Glutamatergic neuron (in vitro differentiated cells): ENCODE measurements at places on chromosomes 16 and 17.

GRCh38 chr17:2084766-2085647 lies 30.1 kb downstream of the HIC1 start:
- DNase-seq: no peak

DNA sequence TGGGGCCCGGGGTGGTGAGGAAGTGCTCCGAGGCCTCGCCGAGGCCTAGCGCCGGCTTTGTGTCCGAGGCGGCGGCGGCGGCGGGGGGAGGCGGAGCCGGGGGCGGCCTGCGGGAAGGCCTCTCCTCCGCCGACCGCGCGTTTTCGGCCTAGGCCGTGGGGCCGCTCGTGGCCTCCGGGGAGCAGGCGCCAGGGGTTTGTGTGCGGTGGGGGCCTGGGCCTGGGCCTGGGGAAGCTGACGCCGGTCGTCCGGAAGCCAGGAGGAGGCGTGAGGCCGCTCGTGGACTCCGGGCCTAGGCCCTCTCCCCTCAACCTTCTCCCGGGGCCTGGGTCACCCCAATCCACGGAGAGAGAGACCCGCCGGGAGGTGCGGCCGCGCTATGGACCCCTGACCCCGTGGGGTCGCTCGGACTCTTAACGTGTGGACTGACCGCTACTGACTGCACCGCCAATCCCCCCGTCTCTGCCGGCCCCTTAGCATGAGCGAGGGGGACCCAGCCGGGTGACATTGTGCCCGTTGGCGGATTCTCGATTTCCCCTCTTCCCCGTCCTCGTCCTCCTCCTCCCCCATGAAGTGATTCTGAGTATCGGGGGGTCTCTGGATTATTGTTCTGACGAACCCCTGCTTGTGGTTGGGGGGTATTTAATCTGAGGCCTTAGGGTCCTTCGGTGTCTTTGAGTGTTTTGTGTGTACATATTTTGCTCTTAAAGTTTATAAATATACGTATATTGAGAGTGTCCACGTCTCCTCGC lies 660 bp downstream of the RBBP6 start:
- DNase-seq: peak; percentile 67

DNA sequence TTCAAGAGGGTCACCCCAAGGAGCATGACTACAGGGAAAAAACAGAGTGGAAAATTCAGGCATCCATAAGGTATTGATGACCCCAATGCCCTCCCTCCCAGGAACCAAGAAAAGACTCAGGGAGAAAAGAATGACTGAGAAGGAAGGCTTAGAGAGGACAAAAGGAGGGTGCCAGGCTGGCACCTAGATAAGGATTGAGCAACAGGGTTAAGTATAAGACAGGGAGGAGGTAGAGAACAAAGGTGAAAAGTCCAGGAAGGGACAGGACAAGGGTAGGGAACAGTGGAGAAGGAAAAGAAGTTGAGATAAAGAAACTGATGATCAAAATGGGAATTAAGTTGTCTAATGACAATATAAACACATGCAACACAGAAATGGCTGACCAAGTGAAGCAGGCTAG lies 2.5 kb downstream of the SLC35B1 start:
- no peak for DNase-seq

GRCh38 chr17:57872536-57872935 lies 22.7 kb upstream of the MRPS23 start:
- DNase-seq: no peak

DNA sequence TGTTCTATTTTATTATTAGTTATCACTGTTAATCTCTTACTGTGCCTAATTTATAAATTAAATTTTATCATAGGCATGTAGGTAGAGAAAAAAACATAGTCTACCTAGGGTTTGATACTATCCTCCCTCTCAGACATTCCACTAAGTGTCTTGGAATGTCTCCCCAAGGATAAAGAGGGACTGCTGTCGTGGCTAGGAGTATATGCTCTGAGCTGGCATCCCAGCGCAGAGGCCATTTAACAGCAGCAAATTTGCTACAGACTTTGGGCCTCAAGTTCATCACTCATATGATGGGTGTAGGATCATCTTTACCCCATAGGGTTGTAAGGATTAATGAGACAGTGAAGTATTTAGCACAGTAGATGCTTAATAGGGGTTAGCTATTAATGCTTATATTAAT lies 56.7 kb downstream of the ZFHX3 start:
- DNase-seq: no peak

DNA sequence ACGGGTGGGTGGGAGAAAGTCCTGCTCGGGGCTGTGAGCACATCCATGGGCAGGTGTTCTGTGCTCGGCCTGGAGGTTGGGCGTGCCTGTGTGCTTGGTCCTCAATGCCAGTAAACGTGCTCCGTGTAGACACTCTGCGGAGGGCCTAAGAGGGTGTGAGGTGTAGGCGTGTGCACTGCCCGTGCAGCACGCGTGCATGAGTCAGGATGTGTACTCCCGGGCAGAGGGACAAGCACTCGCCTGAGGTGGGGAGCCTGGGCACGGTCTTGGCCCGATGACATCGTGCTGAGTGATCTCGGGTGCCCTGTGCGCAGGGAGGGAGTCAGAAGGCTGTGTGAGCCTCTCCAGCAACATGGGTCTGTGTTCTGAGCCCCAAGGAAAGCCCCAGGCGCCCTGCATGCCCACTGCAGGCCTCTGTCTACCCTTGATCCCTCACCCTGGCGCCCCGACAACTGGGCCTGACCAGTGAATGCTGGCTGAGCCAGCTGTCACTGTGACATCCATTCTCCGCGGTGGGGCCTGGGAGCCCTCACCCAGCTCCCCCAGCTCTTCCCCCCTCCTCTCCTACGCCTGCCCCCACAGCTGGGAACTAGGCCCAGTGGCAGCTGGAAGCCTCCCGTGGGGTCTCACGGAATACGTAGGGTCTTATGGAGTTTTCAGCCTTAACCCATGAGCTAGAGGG lies 23.5 kb upstream of the NXPH3 start:
- no peak for DNase-seq

- DNase-seq: peak; percentile 52
These were observed 999 bp upstream of the FLYWCH2 start for GRCh38 chr16:2881783-2882649.

DNA sequence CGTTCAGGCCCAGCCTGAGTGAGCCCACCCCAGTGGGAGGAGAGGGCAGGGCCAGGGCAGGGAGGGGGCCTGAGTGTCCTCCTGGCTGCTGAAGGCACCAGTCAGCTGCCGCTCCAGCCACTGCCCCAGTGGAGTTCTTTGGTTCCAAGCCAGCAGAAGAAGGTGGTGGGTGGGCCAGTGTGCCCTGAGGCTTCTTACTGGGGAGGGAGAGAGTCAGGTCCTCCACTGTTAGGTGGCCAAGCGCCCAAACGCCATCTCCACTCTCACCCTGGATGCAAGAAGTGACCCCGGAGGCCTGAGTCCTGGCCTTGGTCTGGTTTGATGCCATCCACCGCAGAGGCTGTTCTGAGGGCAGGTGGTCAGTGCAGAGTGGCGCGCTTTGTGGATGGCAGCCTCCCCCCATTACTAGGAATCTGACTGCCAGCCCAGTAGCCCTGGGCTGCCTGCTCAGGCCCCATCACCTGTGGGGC lies 2.2 kb downstream of the RNF213 start:
- no peak for DNase-seq

GRCh38 chr16:67430977-67431774 lies at the start of gene HSD11B2:
Gene HSD11B2 (plus strand): TSS chr16:67431121. CDS start chr16:67431249, 128 bp downstream.
- DNase-seq: peak; percentile 70

- no peak for DNase-seq
These were observed 132.8 kb downstream of the SEC14L1 start for GRCh38 chr17:77273397-77274085.

DNA sequence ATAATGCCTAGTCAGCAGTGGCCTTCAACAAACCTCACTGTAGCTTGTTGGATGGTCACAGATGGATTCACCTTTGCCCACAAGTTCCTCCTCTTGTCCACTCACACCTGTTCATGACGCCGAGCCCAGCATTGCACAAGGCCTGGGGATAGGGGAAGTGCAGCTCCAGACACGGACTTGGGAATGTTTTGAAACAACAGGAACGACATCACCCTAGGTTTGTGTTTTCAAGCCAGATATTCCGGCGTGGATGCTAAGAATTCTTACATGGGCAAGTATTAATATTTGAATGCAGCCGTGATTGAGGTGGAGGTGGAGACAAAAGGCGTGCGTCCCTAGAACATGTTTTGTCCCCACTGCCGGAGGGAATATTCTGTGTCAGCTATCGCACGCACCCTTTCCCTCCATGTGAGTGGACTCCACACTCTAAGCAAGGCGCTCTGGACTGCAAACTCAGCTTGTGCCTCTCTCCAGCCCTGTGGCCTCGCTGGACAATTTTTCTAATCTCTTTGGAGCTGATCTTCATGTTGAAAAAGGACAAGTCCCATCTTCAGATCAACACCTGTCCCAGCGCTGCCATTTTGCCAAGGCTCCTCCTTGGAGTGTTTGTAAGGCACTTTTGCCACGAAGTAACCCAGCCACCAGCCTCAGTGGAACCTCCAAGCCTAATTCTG lies 2.0 kb upstream of the BANP start:
- DNase-seq: no peak

DNA sequence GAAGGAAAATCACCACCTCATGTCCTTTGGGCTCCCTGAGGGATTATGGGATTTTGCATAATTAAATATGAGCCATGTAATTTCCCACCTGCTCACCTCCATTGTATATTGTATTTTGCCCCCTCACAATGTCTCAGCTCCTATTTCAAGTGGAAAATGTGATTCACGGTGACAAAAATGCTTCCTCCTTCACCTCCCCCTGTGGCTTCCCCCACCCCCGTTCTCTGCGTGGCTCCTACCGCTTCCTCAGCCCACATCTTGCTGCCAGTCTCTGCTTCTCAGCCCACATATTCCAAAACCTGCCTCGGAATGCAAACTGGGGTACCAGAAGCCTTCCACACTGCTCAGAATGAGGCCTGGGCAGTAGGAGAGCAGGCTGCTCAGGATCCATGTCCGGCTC lies 394.5 kb upstream of the C16orf82 start:
- no peak for DNase-seq

DNA sequence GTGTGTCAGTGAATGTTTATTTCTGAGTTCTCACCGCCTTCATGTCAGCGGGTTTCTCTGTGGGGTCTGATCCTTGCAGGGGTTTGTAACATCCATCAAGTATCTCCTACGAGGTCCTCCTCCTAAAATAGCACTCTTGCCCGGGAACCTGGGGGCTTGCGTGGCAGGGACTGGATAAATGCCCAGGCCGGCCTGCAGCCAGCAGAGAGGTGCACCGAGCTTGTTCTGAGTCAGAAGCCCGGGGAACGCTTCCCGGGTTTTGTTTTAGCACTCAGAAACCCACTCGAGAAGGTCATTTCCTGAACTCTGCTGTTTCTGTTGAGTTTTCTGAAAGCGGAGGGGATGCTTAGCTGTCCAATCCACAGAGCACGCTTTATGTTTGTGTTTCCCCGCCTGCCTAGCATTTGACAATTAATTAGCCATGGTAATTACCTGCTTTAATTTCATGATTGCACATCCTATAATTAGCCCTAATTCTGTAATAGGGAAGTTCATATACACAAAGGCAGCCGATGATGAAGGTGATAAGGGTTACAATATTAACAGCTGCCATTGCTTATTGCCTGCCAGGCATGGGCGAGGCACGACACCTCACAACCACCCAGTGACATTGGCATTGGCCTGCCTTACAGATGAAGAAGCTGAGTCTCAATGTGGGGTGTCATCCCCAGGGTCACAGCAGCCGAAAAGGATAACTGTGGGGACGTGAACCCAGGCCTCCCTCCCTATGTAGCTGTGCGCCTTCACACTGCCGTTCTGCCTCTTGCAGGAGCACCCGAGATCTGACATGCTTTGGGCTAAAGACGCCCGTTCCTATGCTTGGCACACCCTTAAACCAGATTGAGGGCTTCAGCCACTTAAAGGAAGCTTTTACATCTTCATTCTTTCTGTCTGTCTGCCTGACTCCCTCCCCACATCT lies 333.1 kb downstream of the CPPED1 start:
- DNase-seq: no peak

DNA sequence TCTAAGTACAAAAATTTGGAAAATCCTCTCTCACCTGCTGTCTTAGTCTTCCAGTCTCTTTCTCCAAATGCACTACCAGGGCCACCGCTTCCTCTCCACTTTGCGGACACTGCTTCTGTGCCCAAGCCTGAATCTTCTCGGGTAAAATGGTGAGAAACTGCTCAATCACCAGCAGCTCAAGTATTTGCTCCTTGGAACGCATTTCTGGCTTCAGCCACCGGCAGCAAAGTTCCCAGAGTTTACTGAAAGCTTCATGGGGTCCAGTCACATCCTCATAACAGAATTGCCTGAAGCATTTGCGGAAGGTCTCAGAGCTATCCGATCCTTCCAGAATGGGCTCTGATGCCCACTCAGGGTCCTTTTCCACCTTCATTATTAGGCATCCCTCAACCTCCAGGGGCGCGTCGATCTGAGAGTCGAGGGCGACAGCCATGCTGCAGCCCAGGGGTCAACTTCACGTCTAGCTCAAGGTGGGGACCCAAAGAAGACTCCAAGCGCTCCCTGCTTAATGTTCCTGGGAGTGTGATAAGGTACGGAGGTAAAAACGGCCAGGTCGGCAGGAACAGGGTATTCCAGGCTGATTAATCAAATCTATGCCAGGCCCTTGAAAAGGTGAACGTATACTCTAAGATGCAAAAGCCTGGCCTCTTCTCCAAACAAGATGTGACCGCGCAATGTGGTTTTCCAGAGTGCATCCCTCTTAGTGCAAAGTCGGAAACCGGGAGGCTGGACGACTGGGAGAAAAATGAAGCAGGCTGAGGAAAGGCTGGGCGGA lies 763 bp downstream of the ZKSCAN2 start:
- peak; percentile 54 for DNase-seq

GRCh38 chr16:717450-718245 lies 2.7 kb downstream of the METRN start:
- no peak for DNase-seq

- no peak for DNase-seq
These were observed 8.9 kb downstream of the CA10 start for GRCh38 chr17:52149626-52150025.

DNA sequence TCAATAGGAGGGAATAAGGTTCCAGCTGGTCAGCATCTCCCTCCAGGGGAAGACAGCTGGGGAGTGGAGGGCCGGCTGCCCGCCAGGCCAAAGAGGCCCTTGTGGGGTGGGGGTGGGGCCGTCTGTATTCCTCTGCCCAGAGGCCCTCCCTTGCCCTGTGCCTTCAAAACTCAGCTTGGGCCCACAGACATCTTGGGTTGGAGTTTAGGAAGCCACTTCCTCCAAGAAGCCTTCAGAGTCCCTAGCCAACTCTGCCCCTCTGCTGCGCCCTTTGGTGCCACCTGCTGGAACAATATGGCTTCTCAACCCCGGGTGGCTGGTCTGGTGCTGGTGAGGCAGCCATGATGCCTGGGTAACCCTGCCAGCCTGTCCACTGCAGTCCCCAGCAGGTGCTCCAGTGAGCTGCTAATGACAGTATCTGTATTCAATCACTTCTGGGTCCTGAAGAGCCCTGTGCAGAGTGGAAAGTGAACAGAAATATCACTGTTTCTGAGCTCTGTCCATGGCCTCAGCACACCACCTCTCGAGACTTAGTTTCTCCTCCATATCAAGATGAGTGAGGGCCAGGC lies 16.7 kb downstream of the HSD11B2 start:
- no peak for DNase-seq

GRCh38 chr16:82425661-82426060 lies 201.1 kb upstream of the CDH13 start:
- no peak for DNase-seq
